RKO (cell line): ENCODE measurements at places on chromosomes 3 and 15.

GRCh38 chr3:156615592-156616173 lies 58.7 kb upstream of the TIPARP start:
- peak; percentile 9 for DNase-seq

DNA sequence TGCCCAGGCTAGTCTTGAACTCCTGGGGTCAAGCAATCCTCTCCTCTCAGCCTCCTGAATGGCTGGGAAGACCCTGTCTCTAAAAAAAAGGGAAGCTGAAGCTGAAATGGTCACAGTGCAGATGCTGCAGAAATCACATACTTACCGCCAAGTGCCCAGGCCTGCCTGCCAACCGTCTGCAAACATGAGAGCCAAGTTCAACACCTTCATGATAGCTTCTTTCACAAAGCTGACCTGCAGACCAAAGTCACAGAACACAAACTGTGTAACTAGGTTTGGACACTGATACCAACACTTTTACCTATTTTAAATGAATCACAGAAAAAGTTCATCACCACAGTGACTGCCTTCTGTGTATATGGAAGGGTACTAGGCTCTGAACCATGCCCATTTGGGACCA lies 22.8 kb upstream of the CYFIP1 start:
- no peak for DNase-seq

- no peak for DNase-seq
These were observed 141.9 kb downstream of the LRTM1 start for GRCh38 chr3:54785976-54786375.

- no peak for DNase-seq
These were observed 42.3 kb upstream of the ARL8B start for GRCh38 chr3:5079761-5080160.

- no peak for DNase-seq
These were observed 553.1 kb upstream of the PPP2R3A start for GRCh38 chr3:135412475-135412874.

GRCh38 chr3:172120912-172121311 lies 81.5 kb downstream of the FNDC3B start:
- no peak for DNase-seq

DNA sequence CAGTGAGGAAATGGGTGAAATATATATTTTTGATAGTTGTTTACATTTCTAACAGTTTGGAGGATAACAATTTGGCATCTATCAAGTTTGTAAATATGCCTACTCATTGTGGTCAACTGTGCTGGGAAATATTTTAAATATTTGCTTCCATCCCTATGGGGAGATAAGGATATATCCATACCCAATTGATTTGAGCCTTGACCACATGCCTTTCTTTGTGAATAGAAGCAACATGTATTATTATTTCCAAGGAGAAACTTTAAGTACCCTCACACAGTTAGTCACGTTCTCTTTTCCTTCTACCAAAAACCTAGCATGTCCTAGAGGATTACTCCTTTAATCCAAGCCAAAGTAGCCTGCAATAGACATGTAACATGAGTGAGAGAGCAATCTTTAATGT lies 245.4 kb upstream of the CBLB start:
- no peak for DNase-seq

GRCh38 chr3:98980915-98981596 lies 79.6 kb upstream of the DCBLD2 start:
- DNase-seq, result no peak

DNA sequence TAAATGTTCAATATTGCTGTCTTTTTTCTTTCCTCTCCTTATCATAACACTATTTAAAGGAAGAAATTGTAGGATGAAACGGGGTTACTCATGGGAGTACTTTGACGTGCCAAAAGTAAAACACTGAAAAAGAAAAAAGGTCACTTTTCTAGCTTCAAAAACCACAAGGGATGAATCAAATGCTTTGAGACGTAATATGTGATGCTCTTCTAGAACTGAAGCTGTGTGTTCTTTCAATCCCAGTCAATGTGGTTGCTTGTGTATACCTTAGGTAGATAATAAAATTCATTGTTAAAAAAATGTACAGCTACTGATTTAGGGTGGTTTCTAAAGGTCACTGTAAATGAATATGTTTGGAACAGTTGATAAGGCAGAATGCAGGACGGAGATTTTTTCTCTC lies 538.8 kb upstream of the ZNF717 start:
- DNase-seq, result no peak

DNA sequence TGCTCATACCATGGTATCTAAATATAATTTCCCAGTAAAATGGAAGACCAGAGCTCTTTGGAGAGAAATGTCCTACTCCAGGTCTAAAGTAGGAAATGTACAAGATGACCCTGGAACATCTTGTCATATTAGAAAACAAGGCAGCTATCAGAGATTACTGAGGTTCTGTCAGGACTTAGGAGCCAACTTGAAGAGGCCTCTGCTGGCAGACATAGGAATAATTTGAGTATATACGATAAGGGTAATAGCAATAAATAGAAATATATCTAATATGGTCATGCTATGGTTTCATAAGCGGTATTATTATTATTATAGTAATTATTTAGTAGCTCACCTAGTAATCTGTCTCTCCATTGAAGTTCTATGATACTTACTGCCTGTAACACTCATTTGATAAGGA lies 224.2 kb downstream of the SOX2 start:
- DNase-seq, result no peak

GRCh38 chr3:143731776-143732175 lies 116.5 kb downstream of the SLC9A9 start:
- DNase-seq, result no peak

DNA sequence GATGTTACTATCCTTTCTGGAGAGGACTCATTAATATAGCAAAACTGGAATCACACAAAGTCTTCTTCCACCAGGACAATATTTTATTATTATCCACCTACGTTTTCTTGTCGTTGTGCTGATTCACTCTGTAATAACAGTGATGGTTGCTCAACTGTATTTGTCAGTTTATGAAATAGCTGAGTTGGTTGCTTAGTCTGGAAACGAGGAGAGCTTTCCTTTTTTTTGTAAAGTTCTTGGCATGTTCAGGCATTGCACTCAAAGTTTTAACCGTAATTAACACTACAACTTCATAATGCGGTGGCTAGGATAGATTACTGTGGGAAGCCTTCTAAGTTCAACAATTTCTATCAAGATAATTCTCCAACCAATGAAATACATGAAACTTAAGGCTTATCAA lies 131.2 kb downstream of the RAP2B start:
- DNase-seq, result no peak

- no peak for DNase-seq
These were observed 202.2 kb downstream of the OPA1 start for GRCh38 chr3:193795062-193795690.

- DNase-seq, result no peak
These were observed 63.8 kb downstream of the SLC9A9 start for GRCh38 chr3:143784446-143784845.

GRCh38 chr15:26738996-26739395 lies 33.9 kb downstream of the GABRB3 start:
- DNase-seq, result no peak

GRCh38 chr15:86125775-86126174 lies 46.1 kb downstream of the AGBL1 start:
- DNase-seq, result no peak

- no peak for DNase-seq
These were observed 78.2 kb downstream of the FAIM start for GRCh38 chr3:138686771-138687221.

DNA sequence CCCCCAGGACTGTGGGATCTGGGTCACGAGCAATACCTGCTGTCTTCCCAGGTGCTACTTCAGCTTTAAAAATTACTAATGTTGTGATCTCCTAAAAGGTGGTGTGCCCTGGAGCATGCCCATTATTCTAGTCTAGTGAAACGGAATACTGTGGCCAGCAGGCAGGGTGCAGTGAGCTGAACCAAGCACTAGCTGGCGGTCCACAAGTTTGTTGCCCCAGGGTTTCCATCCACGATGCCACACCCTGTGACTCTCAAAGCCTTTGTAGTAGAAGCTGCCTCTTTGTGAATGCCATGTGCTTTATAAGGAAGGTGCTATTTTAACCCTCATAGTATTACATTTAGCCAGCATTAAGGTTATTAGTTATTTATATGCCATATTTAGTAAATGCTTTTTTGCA lies 49.1 kb downstream of the PXYLP1 start:
- no peak for DNase-seq

- no peak for DNase-seq
These were observed 307.9 kb downstream of the CLSTN2 start for GRCh38 chr3:140242818-140243276.

DNA sequence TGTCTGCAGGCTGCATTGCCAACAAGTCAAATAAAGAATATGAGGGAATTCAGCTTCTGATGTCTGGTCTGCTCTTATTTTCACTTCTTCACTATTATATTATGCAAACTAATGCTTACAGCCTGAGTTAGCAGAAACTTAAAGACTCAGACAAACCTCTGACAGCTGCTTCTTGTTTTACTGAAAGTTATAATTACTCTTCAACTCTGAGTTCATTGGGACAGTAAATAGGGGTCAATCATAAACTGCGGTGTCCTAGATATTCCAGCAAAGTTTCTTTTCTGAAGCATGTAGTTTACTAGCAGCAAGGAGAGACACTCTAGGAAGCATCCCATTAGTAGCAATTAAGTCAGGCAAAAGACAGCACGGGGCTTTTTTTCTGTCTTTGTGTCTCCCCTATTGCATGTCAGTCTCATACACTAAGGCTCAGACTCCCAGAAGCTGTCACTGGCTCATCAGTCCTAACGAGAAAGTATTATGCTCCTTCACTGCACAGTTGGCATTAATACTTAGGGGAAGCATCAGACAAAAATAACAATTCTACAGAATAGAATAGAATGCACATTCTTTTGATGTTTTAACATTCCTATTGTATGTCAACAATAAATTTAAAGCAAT lies 1060.8 kb downstream of the ROBO1 start:
- no peak for DNase-seq

DNA sequence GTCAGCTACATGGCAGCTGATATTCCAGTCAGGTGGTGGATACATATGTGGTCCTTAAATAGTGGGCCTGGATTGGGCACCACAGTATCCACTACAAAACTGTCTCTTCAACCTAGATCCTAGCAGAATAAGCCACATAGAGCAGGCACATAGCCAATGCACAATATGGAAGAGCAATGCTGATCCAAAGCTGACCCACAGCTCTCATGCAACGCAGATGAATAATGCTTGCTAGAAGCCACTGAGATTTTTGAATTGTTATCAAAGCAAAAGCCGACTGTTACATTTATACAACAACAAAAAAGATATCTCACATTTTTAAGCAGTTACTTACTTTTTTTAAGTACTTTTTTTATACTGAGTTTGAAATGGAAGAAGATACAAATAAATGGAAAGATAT lies 11.2 kb downstream of the CNTN3 start:
- DNase-seq, result no peak

DNA sequence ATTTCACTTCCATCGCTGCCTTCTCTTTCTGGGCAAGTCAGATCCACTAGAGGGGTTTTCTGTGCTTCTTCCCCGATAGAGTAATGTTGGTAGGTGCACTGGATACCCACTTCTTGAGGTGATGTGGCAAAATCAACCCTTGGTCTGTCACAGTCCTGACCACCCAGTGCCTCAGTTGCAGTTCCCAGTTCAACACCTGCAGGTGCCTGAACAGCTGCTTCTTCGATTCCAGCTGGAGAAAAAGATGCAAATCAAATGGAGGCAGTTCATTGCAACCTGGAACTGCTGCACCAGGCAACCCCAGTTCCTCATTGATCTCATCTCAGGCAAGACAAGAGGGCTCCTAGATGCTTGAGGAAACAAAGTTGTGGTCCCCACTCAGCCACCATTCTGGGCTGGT lies 186.6 kb downstream of the UBE2E2 start:
- DNase-seq, result no peak

DNA sequence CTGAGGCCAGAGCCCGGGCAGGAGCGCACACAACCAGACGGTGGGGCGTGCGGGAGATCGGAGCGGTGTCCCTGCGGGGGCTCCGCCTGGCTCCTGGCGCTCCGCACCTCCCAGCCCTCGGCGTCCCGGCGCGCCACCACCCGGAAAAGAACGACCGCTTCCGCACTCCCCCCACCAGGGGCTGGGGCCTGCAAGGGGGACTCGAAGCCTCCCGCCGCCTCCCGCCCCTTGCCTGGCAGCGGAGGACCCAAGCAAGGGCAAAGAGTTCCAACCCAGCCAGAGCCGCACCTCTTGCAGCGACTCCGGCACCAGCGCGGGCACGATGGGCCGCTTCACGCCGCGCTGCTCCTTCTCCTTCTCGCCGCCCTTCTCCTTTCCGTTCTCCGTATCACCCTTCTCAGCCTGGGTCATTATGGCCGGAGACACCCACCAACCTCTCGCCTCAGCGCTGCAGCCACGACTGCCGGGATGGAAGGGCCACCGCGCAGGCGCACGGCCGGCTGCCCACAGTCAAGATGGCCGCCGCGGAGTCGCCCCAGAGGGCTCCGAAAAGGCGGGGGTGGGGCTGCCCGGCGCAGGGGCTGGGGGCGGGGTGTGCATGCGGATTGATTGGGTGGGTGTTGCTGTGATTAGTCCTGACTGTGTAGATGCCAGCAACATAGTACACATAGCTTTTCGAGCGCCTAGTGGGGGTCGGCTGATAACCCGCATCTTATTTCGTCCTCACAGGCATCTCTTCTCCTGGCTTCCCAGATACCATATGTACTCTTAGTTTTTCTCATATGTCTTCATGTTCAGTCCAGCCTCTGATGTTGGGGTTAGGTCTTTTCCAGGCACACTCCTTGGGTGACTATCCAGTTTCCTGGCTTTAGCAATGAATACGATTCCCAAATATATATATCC lies at the start of gene ACTR8:
TSS of gene ACTR8 (minus strand) at position 462 of the 903 bp plus-strand sequence. CDS start at position 411, 51 bp downstream.
- DNase-seq, result peak; percentile 85

DNA sequence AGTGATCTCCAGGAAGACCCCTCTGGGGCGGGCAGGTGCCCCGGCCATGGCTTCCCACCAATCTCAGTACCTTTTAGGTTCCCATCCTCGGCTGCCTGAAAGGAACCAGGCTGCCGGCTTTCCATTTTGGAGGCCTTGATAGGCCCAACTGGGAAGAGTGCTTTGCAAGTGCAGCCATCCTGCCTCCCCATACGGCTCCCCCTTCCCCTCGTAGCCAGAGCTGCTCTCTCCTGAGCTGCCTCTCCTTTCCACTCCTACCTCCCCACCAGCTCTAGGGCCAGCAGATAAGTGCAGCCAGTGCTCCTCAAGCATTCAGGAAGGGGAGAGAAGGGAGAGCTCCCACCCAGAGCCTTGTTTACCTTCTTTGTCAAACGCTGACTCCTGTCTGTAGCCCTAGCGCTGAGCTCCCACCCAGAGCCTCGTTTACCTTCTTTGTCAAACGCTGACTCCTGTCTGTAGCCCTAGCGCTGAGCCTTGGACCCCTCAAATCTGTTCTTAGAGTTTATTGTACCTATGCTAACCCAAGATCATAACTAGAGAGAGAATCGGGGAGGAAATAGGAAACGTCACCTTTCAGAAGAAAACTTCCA lies 133.0 kb downstream of the LRRK1 start:
- DNase-seq, result no peak

GRCh38 chr15:69570997-69571396 lies 118.4 kb downstream of the RPLP1 start:
- DNase-seq, result no peak

GRCh38 chr15:83365370-83365938 lies 81.0 kb upstream of the BNC1 start:
- no peak for DNase-seq
